Activated naive CD8-positive, alpha-beta T cell treated with anti-CD3 and anti-CD28 coated beads for 36 hours (primary cell): ENCODE measurements at places on chromosomes 3 and 15. TPM values are rescaled to one million over a fixed set of nuclear protein-coding genes. Genes with fewer than 3 reads are reported as not detected.

Gene CLDN16
- not detected for total RNA-seq

DNA sequence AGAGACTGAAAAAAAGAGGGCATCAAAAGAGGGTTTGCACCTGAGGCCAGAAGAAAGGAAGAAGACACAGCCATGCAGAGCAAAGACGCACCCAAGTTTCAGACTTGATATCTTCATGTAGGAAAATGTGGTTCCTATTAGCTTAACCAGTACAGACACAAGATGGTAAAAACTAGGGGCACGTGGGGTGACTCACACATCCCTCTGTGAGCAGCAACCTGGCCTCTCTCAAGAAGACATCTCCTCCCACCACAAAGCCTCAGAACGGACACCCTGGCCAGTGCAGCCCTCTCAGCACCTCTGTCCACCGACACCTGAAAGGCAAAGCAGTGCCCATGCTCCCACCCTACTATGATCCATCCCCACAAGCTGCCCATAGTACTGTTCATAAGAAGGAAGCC, 33.3 kb downstream of the GLB1 start:
- DNase-seq: peak; percentile 69

DNA sequence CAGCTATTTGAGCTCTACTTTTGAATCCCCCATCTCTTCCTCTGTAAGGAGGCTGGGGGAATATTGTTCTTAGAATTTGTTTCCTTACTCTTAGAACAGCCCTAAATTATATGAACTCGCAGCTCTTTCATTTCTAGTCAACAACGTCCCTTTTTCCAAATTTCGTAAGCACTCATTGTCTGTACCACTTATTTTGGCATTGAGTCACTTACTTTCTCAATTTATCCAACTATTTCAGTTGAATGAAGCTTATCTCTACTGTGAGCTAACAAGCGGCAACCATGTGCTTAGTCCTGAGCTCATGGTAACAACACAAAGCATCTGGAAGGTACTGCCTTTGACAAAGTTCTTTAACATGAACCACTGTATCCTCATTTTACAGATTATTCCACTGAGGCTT, 191.1 kb downstream of the GREM1 start:
- DNase-seq: no peak

Gene RTP3
- total RNA-seq: not detected

DNA sequence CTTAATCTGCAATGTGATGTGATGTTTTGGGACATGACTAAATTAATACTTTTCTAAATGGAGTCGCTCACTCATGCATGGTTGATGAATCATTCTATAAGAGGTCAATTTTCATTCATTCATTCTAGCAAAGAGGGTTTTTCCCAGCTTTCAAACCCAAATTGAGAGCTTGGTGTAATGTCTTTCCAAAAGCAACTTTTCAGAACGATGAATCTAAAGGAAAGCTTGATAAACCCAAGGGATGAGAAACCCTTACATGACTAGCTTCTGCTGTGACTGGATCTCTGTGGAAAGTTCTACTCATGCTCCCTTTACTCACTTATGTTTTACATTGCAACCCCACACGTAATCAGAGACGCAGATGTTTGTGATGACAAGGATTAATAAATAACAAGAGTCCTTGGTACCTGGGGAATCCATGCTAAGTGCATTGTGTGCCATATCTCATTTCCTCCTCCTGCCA, 47.7 kb downstream of the PDZRN3 start:
- DNase-seq: no peak

DNA sequence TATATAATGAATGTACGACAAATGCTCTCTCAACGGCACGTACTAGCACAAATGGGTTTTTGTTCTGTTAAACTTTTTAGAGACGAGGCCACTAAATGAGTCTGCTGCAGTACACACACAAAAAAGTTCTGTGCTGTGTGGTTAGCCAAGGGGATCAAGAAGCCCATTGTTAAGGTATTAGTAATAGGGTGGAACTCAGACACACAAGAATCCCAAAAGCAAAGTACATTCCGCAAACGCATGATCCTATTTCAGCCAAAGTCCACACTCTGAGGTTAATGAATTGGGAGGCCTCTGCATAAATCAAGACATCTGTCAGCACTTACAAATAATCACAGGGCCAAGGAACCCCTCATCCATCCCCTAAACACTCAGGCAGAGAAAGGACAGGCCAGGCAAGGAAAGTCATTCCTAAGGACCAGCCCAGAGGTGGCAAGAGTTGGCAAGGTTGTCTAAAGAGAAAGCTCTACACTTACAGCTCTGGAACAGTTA, 12.1 kb downstream of the OSBPL10 start:
- DNase-seq: no peak

DNA sequence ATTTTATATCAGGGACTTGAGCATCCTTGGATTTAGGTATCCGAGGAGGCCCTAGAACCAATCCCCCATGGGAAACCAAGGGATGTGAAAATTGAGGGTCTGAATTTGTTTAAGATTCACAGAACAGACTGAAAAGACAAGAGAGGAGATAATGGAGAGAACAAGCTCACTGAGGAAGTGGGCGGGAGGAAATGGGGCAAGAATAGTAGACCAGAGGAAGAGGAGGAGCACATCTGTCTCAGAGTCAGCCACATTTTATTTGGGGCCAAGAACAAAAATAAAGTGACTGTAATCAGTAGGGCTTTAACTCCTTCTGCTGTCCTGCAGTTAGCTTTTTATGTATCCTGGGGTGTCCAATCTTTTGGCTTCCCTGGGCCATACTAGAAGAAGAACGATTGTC, 63.8 kb downstream of the BLM start:
- no peak for DNase-seq

- DNase-seq: no peak
Measured at GRCh38 chr3:50278880-50279224, at the start of gene LSMEM2. Gene LSMEM2 (plus strand): TSS chr3:50279087. CDS start chr3:50279114, 27 bp downstream.

GRCh38 chr3:158911586-158911985, 109.7 kb downstream of the MFSD1 start:
- DNase-seq: no peak

DNA sequence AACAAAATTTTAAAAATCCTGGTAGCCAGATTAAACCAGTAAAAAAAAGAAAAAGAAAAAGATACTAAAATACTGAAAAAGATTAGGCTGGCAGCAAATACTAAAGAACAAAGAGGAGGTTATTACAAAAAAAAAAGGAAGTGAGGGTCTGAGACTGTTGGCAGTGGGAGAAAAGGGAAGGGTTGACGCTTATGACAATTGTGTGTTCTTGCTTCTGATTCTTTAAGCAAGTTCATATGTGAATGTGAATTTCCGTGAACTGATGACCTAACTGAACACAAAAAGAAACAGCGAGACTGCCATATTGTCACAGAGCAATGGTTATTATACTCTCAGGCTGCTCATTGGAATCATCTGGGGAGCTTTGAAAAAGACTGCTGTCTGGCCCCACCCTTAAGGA, 56.5 kb downstream of the ATP13A4 start:
- DNase-seq: no peak

DNA sequence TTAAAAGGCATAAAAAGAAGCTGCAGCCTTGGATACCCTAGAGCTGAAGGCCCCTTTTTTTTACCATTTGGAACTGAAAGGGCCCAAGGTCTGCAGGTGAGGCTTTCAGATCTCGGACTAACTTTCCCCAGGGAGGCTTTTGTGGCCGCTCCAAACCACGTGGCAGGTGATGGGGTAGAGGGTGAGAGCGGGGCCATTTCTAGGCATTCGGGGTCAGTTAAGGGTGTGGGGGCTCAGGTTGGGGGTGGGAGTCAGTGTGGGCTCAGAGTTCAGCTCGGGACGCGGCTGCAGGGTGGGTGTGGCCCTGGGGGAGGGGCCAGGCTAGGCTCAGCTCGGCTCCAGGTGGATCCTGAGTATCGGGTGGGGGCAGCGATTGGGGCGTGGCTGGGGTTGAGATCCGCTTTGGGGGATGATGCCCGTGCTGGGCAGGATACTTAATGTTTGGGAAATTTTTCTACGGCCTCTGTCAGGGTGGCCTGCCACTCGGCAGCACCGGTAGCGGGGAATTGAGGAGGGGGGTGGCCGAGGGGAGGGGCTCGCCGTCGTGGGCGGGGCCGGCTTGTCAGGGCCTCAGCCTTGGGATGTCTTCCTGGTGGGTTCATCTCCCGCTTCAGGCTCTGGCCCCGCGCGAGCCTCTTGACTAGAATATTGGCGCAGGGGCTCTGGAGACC, 2.5 kb downstream of the KLF13 start:
- DNase-seq: peak; percentile 54

GRCh38 chr3:193510154-193510553, 44.5 kb downstream of the ATP13A4 start:
- no peak for DNase-seq

- no peak for DNase-seq
Measured at GRCh38 chr3:73049319-73049718, 12.1 kb upstream of the EBLN2 start.

- DNase-seq: peak; percentile 13
Measured at GRCh38 chr3:56468184-56469106, at the start of gene ERC2. Gene ERC2 (minus strand): TSS chr3:56468467.

- DNase-seq: no peak
Measured at GRCh38 chr3:98885851-98886250, 15.6 kb downstream of the DCBLD2 start.

GRCh38 chr3:32181365-32181764, 57.1 kb upstream of the CMTM8 start:
- DNase-seq: no peak

Gene EFHB
- 0.50 TPM for total RNA-seq

Gene IL12A
- total RNA-seq: 0.41 TPM

DNA sequence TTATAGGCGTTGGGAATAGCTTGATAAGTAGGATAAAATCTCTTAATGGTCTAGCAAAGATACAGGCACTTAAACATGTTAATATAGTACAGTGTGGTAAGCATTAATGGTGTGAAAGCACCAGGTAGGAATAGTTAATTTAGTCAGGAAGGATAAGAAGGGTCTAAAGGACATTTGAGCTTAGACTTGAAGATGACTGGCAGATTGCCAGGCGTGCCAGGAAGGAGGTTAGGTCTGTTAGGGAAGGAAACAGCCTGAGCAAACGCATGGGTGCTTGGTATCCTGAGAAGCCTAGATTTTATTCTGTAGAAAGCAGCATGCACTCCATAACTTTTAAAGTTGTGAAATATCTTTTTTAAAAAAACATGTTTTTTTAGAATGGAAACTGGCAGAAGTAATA, 17.7 kb downstream of the SEC62 start:
- no peak for DNase-seq

DNA sequence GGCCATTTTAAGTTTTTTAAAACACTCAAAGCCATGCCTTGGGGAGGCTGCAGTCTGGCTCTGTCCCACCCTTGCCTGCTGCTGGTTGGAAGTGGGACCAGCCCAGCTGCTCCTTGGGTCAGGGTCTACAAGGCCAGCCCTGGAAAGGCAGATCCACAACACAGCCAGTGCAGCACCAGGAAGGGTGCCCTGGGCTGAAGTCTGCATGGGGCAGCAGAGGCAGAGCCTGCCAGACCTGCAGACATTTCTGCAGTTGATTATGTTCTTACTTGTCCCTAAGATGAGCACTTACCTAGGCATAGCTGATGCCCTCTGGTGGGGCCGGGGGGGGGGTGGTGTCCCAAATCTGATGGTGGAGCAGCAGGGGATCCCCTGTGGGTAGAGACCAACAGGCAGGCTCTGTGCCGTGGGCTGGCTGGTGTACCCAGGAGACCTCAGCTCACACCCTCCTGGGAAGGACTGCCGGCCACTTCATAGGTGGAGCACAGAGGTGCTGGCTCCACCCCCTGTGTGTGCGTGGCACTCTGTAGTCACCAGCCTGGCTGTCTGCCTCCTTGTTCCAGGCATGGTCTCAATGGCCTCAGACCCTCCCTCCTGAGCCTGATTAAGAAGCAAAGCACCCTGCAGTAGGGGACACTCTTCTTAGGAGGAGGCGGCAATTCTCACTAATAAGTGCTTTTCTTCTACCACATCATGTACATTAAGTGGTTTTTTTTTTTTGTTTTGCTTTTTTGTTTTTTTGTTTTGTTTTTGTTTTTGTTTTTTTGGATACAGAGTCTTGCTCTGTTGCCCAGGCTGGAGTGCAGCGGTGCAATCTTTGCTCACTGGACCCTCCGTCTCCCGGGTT, 97.4 kb upstream of the KLF13 start:
- no peak for DNase-seq

Gene CLDN18
- total RNA-seq: not detected

Gene PCLAF
- 134 TPM for total RNA-seq

- DNase-seq: no peak
Measured at GRCh38 chr3:113873814-113874526, 35.4 kb downstream of the GRAMD1C start.

Gene WDR72
- total RNA-seq: not detected

GRCh38 chr3:118501152-118501551, 533.5 kb downstream of the IGSF11 start:
- no peak for DNase-seq

- no peak for DNase-seq
Measured at GRCh38 chr3:122979211-122979610, 48.4 kb downstream of the SEMA5B start.

DNA sequence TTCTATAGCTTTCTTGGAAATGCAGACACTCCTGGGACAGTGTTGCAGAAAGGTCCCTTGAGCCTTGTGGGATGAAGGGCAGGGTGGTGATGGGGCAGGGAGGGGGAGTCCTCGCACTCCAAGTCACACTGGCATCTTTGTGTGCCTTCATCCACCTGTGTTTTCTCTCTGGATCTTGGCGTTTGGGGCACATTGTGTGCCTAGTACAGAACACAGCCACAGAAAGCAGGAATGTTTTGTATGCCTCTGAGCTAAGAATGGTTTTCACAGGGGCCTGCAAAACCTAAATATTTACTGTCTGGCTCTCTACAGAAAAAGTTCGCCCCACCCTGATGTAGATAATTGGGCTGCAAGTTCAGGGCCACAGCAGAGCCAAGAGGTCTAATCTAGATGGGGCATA, 5.7 kb downstream of the MYZAP start:
- no peak for DNase-seq

Gene KCNMB3
- 0.72 TPM for total RNA-seq

DNA sequence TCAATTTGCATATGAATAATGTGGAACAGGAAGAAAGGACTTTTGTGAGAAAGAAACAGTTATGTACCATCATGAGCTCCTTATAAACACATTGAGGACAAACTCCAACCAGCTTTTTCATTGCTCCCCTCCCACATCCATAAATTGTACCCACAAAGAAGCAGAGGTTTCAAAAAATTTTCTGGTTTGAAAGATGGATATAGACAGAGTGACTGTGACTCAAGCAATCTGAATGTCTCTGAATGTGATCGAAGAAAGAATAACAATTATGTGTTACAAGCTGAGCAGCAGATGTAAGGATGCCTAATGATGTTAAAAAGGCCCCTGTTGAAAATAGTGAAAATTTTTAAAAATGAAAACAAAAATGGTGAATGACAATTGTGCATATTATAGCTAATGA, 127.4 kb downstream of the TFG start:
- no peak for DNase-seq

- no peak for DNase-seq
Measured at GRCh38 chr3:174242311-174243041, 616.7 kb upstream of the NAALADL2 start.

DNA sequence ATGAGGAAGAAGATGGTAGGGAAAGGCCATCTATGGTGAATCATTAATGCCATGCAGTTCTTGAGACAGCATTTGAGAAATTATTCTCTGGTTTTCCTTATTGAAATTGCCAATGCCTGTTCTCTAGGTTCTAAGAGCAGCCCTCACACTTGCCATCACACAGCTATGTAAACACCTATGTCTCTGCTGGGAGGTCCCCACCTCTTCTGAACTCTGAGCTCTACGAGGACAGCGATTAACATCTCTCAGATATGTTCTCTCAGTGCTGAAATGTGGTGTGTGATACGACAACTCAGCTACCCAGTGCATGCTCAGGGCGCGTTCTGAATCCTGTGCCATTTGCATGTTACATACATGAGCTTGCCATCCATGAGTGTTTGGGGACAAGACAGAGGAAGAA, 131.3 kb upstream of the CTDSPL start:
- no peak for DNase-seq
